ENCODE measurements at places on chromosomes 2 and 18. TPM values are rescaled to one million over a fixed set of nuclear protein-coding genes. Genes with fewer than 3 reads are reported as not detected.

Gene MYCN
- not detected for total RNA-seq

Gene PFN4
- total RNA-seq, result 0.17 TPM

Gene FRZB
- total RNA-seq, result 1.2 TPM

Gene C1GALT1C1L
- total RNA-seq, result 1.0 TPM

Gene AFF3
- 11.3 TPM for total RNA-seq

Gene BMP10
- total RNA-seq, result not detected

Gene INHA
- not detected for total RNA-seq

Gene PCGF1
- total RNA-seq, result 16.6 TPM

Gene ITPRID2
- 62.9 TPM for total RNA-seq

Gene ARHGAP28
- 7.4 TPM for total RNA-seq

Gene LRP1B
- under 0.01 TPM for total RNA-seq

Gene GCFC2
- total RNA-seq, result 10.7 TPM

Gene HJURP
- total RNA-seq, result 39.4 TPM

Gene ASB18
- not detected for total RNA-seq

Gene GBX2
- total RNA-seq, result not detected

Gene GPATCH11
- 4.8 TPM for total RNA-seq

Gene UBXN4
- 24.2 TPM for total RNA-seq

Gene REEP1
- total RNA-seq, result 0.67 TPM

Gene TNFAIP6
- 7.4 TPM for total RNA-seq

Gene ITSN2
- 9.2 TPM for total RNA-seq

Gene CFC1
- total RNA-seq, result not detected

Measured in bronchus fibroblast of lung (primary cell).